ENCODE measurements at places on chromosomes 11 and 22.

- DNase-seq, result peak; percentile 78
These were observed 12.3 kb upstream of the ASPHD2 start for GRCh38 chr22:26416670-26417276.

GRCh38 chr11:63592975-63593395 is 21.2 kb downstream of the PLAAT3 start:
- peak; percentile 43 for DNase-seq

DNA sequence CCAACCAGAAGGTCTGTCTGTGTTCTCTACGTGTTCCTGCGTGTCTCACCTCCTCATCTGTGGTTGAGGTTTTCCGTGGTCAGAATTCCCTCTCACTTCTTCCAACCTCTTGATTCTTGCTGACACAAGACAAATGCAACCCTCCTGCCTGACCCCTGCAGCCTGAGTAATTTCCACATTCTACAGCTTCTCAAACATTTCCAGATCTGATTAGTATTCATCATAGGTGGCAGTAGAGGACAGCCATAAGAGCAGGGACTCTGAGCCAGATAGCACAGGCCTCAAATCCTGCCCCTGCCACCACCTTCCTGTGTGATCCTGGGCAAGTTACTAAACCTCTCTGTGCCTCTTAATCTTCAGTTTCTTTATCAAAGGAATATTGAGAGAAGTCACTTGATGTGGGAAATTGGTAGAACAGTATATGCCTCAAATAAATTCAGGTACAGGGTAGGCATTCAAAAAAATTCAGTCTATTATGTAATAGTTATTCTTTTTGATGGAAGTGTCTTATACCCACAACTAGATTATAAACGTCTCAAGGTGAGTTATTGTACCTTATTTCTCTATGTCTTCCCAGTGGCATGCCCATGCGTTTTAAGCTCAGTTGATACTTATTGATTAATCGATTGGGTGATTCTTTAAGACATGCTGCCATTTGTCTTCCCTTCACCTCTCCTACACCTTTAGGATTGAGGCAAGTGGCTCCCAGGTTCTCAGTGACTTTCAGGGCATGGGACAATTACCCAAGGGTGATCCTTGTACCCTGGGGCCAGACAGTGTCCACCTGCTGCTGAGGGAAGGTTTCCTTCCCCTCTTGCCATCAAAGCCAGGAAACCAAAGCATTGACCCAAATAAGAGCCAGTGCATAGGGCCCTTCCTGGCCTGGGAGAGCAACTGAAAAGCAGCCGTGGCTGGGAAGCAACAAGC is 19.6 kb downstream of the POU2AF1 start:
- DNase-seq, result no peak

DNA sequence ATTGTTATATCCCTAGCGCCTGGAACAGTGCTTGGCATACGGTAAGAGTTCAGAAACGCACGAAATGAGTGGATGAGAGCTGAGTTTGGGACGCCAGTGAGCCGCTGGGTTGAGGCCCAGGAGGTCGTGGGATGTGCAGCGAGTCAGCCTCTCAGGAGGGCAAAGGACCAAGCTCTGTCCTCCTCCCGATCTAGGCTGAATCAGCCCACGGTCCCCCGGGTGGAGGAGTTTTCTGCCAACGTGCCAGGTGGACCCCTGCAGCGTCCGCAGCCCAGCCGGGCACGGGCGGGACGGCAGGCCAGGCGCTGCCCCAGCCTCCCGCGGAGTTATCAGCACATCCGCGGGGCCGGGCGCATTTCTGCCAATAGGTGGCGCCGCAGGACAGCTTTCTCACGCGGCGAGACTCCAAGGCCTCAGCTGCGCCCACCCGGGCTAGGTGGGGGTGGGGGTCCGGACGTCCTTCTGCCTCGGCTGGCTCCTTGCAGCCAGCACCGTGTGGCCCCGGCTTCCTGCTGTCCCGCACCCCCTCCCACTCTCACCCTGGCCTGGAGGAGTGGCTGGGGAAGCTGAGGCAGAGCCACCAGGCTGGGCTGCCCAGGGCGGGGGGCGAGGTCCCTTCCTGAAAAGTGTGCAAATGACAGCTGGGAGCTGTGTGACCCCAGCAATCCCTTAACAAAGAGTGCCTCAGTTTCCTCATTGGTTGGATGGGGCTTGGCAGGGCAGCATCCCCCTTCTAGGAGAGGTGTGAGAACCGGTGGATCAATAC is 2.2 kb upstream of the RPS19BP1 start:
- DNase-seq, result peak; percentile 49

DNA sequence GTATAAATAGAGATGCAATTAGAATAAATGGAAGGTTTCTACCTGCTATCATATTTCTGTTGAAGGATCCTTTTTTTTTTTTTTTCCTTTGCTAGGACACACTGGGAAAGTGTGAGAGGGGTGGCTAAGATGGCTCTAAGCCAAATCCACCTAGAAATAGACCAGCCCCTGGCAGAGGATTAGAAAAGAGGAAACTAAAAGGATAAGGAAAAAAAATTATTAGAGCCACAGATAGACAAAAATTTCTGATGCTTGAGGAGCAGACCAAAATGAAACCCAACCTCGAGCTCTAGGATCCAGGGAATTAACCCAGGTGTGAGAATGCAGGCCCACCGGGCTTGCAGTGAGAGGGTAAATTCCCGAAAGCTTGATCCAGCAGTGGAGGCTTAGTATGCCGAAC is 262.3 kb downstream of the CADM1 start:
- no peak for DNase-seq

- no peak for DNase-seq
These were observed 251.4 kb downstream of the BLID start for GRCh38 chr11:121864660-121865059.

DNA sequence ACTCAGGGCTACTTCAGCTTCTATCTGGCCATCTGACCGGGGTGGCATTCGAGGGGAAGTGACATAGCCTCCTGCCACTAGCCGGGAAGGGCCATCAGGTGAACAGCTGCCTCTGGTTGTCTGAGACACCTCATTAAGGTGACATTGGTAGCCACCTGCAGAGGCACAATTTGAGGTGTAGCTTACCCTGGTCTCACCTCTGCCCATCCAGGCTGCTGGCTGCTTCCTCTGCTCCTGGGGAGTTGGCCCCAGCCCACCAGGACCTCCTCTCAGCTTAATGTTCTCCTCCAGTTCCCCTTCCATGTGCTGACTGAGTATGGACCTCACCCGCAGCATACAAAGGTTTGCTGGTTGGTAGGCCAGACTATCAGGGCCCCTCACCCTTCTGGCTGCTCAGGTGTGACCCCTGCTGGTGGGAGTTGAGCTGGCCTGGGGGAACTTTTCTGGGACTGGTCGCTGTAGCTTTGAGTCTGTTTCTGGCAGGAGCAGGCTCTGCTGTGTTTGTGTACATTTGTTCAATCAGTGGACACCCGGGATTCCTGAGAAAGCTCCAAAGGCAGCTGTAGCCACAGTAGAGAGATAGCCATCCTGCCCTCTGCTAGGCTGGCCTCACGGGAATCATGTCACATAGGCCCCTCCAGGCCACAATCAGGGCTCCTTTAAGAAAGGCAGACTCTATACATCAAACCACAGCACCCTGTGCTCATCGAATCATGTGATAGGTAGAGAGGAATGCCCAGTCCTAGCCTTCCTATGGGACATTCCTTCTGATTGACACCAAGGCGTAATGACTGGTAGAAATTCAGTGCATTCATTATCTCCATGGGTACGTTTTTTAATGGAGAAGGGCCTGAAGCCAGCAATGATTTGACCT is 295.1 kb upstream of the PLET1 start:
- peak; percentile 14 for DNase-seq

GRCh38 chr11:16299884-16300782 is 56.2 kb downstream of the SOX6 start:
- DNase-seq, result no peak

DNA sequence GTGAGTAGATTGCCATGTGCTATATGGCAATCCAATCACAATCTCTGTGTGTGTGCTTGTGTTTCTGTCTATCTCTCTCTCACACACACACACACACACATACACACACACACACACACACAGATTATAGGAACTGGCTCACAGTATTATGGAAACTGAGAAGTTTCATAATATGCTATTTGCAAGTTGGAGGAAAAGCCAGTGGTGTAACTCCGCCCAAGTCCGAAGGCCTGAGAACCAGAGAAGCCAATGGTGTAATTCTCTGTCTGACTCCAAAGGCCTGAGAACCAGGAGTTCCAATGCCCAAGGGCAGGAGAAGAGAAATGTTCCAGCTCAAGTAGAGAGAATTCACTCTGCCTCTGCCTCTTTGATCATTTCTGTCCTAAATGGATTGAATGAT is 37.2 kb downstream of the GLYATL2 start:
- no peak for DNase-seq

GRCh38 chr11:44731685-44732430 is 5.1 kb downstream of the TSPAN18 start:
- no peak for DNase-seq
